ENCODE measurements at places on chromosomes 11 and 22. TPM values are rescaled to one million over a fixed set of nuclear protein-coding genes. Genes with fewer than 3 reads are reported as not detected.

GRCh38 chr22:41949297-41949965, 2.5 kb upstream of the CENPM start:
- no peak for DNase-seq

The CALCA gene
- total RNA-seq = 1.9 TPM

The DRICH1 gene
- not detected for total RNA-seq

DNA sequence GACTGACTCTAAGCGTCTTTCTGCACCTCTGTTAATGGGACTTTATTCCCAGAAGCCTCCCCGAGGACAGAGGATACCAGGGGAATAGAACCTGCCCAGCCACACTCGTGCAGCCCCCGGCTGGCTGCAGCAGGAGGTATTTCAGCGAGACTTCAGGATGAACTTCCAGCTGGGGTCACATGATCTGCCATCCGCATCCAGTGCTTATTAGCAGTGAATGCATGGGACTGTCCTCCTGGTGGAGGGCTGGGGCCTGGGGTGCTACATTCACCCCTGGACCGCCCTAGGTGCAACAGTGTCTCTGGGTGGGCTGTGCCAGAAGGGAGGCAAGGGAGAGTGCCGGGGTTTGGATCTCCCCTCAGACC, 1.6 kb downstream of the DUSP8 start:
- DNase-seq = no peak

GRCh38 chr11:75502138-75502537, 23.6 kb downstream of the GDPD5 start:
- no peak for DNase-seq

GRCh38 chr22:41305646-41306045, 4.3 kb downstream of the ZC3H7B start:
- DNase-seq = no peak

GRCh38 chr22:44622679-44623078, 79.3 kb upstream of the PRR5 start:
- no peak for DNase-seq

The TUB gene
- total RNA-seq = 23.7 TPM

The MMP3 gene
- total RNA-seq = not detected

- no peak for DNase-seq
Observed at GRCh38 chr11:42036201-42036600, 576.7 kb upstream of the LRRC4C start.

The IL18BP gene
- total RNA-seq = 5.2 TPM

- no peak for DNase-seq
Observed at GRCh38 chr11:57407010-57407920, 16.8 kb upstream of the PRG2 start.

The TAF6L gene
- 50.6 TPM for total RNA-seq
